ENCODE measurements at places on chromosomes 6 and 20. TPM values are rescaled to one million over a fixed set of nuclear protein-coding genes. Genes with fewer than 3 reads are reported as not detected.
A peak's percentile ranks its signal among the peaks of the same experiment; 100 is the strongest.

- DNase-seq: no peak
Observed at GRCh38 chr6:75842191-75842590, 93.2 kb downstream of the MYO6 start.

BPIFB3 gene
- not detected for total RNA-seq

RCAN2 gene
- 27.9 TPM for total RNA-seq

GRCh38 chr6:39386487-39386886 lies 64.0 kb upstream of the KCNK16 start:
- no peak for DNase-seq

- no peak for DNase-seq
Observed at GRCh38 chr6:121965739-121966138, 433.7 kb upstream of the HSF2 start.

DNA sequence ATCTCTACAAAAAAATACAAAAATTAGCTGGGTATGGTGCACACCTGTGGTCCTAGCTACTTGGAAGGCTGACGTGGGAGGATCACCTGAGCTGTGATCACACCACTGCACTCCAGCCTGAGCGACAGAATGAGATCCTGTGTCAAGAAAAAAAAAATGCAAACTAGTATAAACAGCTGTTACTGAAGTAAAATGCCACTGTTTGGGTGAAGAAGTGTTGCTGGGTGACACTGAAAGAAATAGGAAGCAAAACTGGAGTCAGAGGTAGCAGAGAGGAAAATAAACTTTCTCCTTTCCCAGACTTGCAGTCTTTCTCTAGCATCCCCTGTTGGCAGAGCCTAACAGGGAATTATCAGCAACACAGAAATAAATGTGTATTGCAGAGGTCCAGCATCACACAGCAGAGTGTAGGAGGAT lies 241.2 kb upstream of the PREP start:
- DNase-seq: no peak

- DNase-seq: no peak
Observed at GRCh38 chr6:129451187-129451586, 258.8 kb downstream of the ARHGAP18 start.

DNA sequence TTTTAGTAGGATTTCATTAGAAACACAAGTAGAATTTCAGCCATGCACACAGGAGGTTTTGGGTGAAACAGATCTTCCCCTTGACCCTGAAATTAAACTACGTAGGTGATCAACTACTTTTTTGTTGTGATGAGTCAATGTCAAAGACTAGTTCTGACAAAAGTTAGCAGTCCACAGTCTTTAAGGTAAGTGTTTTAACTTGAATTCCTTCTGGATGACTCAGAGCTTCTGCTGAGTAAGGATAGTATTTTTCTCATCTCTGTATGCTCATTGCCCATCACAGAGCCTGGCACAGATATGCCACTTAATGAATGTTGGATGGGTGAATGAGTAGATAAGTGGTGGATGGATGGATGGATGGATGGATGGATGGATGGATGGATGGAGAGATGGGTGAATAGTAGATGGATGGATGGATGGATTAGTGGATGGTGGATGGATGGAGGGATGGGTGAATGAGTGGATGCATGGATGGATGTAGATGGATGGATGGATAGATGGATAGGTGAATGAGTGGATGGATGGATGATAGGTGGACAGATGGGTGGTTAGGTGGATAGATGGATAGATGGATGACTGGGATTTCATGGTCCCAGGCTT lies 165.3 kb downstream of the ZMYND8 start:
- no peak for DNase-seq

DNA sequence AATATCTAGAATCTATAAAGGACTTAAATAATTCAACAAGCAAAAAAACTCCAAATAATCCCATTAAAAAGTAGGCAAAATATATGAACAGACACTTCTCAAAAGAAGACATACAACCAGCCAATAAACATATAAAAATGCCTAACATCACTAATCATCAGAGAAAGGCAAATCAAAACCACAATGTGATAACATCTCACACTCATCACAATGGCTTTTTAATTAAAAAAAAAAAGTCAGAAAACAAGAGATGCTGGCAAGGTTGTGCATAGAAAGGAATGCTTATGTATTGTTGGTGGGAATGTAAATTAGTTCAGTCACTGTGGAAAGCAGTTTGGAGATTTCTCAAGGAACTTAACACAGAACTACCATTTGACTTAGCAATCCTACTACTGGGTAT lies 979.6 kb upstream of the MAP3K7 start:
- DNase-seq: no peak

GRCh38 chr6:19175023-19175422 lies 662.1 kb upstream of the ID4 start:
- DNase-seq: no peak

GUCA1A gene
- total RNA-seq: not detected

TINAG gene
- not detected for total RNA-seq

HSPA12B gene
- not detected for total RNA-seq

TNFRSF6B gene
- total RNA-seq: 0.84 TPM

DNA sequence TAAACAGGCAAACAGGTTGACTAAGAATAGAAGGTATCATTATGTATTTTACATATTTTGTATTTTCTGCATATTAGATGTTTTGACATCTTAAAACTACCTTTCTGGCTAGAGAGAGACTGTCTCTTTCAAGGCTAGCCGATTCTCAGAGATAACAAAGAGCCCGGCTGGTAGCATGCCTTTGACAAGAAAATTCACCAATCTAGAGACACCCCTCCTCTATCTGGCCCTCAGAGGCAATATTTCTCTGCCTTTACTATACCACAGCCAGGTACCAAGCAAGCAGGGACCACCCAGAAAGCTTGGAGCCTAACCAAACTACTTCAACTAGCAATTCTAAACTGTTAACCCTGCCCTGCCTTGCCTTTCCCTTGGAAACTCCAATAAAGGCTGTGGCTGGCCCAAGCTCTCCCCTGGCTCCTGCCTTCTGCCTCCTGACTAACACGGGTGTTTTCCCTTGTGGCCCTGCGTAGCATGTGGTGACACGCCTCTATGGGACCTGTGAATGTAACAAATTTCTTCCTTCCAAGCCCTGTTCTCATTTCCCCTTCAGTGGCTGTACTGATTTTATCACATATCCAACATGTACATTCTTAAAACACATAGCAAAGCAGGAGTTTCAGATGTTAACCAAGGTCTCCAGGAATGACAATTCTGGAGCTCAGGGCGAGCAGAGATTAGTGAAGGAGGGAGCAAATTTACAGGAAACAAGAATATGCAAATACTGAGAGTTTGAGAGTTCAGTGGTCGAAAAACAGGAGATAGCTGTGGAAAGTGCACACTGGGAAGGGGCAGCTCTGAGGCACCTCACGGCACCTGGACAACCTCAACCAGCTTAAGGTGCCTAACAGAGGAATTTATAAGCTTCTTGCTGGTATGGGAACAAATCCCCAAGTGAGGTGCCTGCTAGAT lies 120.8 kb downstream of the BACH2 start:
- no peak for DNase-seq

TULP1 gene
- total RNA-seq: not detected

F13A1 gene
- 2.8 TPM for total RNA-seq

SPATS1 gene
- total RNA-seq: not detected

DNA sequence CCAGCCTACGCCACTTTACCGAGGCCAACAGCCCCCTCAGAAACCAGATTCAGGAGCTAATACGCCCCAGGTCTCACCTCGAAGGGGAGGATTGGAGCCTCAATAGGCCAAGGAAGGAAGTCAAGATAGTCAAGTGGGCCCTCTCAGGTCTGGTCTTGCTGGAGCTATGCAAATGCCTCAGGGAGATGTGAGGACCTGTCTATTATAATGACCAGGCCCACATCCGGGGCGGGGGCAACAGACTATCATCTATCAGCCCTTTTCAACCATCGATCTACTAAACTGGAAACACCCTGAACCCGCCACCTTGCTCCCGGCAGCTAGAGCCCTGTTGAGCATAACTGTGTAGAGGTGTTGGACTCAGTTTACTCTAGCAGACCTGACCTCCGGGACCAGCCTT lies 12.7 kb upstream of the GSTA3 start:
- DNase-seq: no peak

DNA sequence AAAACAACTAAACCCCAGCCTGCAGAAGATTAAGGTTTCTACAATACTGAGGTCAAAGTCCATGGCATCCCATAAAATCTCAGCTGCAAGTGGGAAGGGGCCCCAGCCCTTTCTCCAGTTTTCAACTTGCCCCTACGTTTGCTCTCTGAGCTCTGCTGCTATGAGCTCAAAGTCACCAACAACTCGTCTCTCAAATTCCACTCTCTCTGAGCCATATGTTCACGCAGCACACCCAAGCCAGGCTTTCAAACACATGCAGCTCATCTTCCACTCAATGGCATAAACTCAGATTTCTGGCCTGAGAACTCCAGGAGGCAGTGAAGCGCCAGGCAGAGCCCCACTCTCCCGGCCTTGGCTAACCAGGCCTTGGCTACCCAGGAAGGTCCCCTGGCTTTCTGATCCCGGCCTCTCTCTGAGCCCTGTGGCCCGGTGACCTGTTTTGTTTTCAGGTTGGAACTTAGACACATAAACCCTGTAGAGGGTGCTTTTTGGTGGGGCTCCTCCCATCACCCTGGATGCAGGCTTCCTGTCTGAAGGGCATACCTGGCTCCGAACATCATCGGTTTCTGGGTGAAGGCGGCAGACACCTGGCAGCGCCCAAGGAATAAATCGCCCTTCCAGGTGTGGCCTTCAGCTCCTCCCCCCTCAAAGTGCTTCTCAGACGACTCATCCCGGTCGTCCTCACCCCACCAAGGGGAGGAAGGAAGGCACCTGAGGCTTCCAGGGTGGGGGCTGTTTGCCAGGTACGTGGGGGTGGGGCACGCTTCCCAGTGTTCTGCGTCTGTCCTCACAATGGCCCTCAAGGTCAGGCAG lies 12.4 kb downstream of the SLC22A23 start:
- no peak for DNase-seq

DNA sequence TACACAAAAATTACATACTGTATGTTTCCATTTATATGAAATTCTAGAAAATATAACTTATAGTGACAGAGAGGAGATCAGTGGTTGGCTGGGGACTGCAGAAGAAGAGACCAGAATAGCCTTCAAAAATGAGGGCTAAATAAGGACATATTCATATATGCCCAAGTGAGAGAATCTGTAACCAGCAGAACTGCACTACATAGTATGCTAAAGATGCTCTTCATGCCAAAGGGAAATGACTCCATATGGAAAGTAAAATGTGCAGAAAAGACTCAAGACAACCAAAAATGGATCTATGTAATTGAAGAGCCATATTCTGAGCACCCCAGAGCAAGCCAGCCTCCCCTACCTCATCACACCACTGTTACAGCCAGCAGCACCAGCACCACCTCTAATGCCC lies 29.0 kb downstream of the ELOVL2 start:
- no peak for DNase-seq

- no peak for DNase-seq
Observed at GRCh38 chr20:18585134-18585533, 2.7 kb upstream of the DTD1 start.

GRCh38 chr20:9550871-9551270 lies 36.5 kb downstream of the LAMP5 start:
- no peak for DNase-seq

OOEP gene
- total RNA-seq: not detected

PHACTR1 gene
- total RNA-seq: 1.6 TPM

DNA sequence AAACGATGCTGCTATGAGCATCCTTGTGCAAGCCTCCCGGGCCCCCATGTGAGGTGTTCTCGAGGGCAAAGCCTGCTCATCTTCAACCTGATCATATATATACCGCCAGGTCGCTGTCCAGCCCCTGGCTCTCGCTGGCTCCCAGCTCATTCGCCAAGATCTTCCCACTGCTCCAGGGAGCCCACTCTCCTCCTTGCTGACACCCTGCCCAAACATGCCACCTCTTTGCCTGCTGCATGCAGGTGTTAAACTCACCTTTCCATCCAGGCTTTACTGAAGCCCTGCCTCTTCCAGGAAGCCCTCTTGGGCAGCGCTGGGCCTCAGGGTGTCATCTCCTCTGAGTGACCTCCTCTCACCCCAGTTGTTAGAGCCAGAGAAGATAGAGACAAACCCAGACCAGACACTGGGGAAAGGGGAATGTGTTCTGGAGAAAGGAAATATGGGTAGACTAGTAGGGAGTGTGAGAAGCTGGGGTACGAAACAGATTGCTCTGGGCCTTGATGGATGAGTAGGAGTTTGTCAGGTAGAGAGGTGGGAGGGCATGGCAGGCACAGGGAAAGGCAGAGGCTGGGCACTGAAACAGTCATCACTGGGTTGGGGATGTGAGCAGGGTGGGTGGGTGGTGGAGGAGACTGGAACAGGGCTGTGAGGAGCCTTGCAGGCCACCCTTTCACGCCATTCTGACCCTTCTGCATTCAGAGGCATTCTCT lies 1.2 kb upstream of the DLGAP4 start:
- peak; percentile 66 for DNase-seq

DNA sequence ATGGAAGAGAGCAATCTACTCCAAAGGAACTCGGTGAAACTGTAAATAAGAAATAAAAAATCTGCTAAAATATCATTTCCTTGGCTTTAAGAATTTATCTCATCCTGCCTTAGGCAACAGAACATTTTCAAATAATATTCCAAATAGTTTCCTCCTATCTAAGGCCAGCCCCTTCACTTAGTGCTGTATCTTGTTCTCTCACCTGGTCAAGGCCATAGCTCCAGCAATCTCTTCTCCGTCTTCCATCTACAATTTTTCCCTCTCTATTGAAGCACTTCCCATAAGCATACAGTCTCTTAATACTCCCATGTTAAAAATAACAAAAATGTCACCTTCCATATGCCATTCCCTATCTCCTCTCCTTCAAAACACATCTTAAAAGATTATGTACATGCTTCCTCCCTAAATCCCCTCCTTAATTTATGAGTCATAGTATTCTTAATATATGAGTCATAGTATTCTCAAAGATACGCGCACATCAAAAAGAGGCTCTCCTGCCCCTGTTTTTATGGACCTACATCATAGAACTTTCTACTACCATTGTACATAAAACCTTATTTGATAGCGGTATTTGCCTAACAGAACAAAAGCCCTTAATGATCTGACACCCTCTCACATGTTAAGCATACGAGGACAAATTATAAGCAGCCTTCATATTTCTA lies 146.9 kb downstream of the PDE10A start:
- DNase-seq: no peak

- no peak for DNase-seq
Observed at GRCh38 chr6:157269261-157269794, 54.0 kb downstream of the TMEM242 start.

VIP gene
- not detected for total RNA-seq

POU5F1 gene
- total RNA-seq: not detected

GRCh38 chr20:36279362-36279761 lies 26.8 kb upstream of the DLGAP4 start:
- DNase-seq: peak; percentile 56

DNA sequence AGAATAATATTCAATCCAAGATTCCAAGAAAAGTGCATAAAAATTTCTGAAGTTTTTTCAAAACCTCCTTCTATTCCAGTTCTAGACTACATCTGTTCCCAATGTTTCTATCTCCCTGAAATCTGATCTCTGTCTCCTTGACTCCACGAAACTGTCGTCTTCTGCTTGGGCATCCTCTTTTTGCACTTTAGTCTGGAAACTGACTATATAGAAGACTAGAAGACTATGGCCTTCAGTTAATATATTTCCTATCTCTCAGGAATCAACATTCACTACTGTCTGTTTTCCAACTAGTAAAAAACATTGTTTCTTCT lies 745.4 kb upstream of the ADGRB3 start:
- no peak for DNase-seq

RNF182 gene
- 11.0 TPM for total RNA-seq

- no peak for DNase-seq
Observed at GRCh38 chr6:96022225-96022624, 6.5 kb downstream of the FUT9 start.
